A549 treated with CpdA at 1 μM for 4 hours (cell line): ENCODE measurements at places on chromosomes 7 and 10. TPM values are rescaled to one million over a fixed set of nuclear protein-coding genes. Genes with fewer than 3 reads are reported as not detected.

Gene UCN3
- total RNA-seq: not detected in 5 replicates

Gene VPS37D
- total RNA-seq: 2.2 to 5.4 TPM (median 4.5 TPM) in 5 replicates

Gene BCAP29
- total RNA-seq: 33.5 to 47.6 TPM (median 38.0 TPM) in 5 replicates

Gene MMP21
- total RNA-seq: 0.13 TPM in 1 of 5 replicates, not detected in the others

Gene VWA2
- not detected in 5 replicates for total RNA-seq

Gene CUZD1
- 1.1 to 1.9 TPM (median 1.4 TPM) in 5 replicates for total RNA-seq

Gene EVX1
- total RNA-seq: 0.03 to 0.09 TPM (median 0.07 TPM) in 3 of 5 replicates, not detected in the others

Gene AEBP1
- 0.05 TPM in 1 of 5 replicates, not detected in the others for total RNA-seq

Gene TAS2R41
- total RNA-seq: not detected in 5 replicates
